Activated CD8-positive, alpha-beta memory T cell treated with anti-CD3 and anti-CD28 coated beads, Interleukin-2, amount 50 U/mL, for 4 hours (primary cell): ENCODE measurements at places on chromosomes 2 and 18.

DNA sequence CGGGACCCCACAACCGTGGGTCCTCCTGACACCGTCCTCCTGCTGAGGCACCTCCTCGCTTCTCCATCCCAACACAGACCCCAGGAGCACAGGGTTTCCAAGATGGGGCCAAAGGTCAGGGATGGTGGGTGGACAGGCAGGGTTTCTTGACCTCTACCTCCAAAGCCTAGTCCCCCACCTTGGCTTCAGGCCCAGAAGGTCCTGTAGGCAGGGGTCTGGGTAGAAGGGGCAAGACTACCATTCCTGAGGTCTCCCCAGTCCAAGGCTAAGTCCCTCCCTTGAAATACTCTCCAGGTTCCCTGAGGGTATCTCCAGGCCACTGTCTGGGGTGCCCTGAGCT lies 7.1 kb downstream of the CYP26B1 start:
- DNase-seq = no peak

DNA sequence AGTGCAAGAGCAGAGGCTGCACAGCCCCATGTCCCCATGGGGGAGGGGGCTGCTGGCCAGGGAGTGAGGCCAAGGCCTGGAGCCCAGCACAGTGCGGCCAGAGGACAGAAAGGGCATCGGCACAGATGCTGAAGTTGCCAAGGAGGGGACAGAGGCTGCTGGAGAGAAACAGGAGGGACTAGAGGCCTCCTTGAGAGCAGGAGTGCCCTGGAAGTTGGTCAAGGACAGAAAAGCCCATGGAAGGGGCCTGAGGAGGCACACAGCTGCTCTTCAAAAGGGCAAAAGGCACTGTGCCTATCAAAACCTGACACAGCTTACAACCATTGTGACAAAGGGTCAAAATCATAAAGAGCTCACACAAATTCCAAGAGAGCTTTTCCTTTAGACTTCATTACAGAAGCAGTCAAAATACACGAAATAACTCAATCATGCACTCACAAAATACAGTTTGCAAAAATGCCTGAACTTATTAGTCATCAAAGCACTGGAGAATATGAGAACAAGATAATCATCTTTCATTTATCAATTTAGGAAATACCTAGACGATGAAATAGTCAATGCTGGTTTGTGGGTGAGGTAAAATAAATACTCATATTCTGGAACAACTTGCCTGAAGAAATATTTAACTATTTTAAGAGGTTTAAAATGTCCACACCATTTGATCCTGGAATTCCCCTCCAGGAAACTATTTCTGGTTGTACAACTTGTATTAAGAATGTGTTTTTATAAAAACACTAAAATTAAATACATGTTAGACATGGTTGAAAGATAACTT lies 79.6 kb downstream of the USP40 start:
- DNase-seq = no peak

DNA sequence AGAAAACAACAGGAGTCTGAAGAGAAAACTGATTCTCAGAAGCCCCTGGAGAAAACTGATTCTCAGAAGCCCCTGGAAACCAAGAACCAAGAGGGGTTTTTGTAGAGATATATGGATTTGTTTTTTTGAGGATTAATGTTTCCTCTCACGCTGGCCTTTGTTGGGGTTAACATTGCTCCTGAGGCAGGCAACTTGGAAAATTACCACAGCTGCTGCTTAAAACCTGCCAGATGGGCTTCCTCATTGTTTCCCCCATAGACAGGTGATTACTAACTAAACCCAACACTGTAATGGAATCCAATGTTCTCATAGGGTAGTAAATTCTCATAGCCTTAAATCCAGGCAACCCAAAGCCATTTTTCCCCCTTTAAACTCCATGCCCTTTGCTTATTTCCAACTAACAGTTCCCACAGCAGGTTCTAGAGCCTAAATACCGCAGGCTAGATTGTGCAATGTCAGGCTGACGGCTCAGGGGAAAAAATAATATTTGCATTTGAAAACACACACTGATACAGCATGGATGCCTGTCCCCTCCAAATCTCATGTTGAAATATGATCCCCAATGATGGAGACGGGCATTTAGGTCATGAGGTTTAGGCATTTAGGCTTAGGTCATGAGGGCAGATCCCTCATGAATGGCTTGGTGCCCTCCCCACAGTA lies 272.3 kb upstream of the PKDCC start:
- DNase-seq = no peak

- DNase-seq = no peak
Observed at GRCh38 chr2:236034974-236035373, 133.2 kb downstream of the GBX2 start.

GRCh38 chr2:212773808-212774339 lies 235.3 kb upstream of the ERBB4 start:
- DNase-seq = no peak

- DNase-seq = no peak
Observed at GRCh38 chr2:180463608-180464007, 456.5 kb upstream of the CWC22 start.

- DNase-seq = no peak
Observed at GRCh38 chr2:220575963-220576362, 948.5 kb downstream of the SLC4A3 start.

- no peak for DNase-seq
Observed at GRCh38 chr2:12955864-12956263, 239.1 kb downstream of the TRIB2 start.

DNA sequence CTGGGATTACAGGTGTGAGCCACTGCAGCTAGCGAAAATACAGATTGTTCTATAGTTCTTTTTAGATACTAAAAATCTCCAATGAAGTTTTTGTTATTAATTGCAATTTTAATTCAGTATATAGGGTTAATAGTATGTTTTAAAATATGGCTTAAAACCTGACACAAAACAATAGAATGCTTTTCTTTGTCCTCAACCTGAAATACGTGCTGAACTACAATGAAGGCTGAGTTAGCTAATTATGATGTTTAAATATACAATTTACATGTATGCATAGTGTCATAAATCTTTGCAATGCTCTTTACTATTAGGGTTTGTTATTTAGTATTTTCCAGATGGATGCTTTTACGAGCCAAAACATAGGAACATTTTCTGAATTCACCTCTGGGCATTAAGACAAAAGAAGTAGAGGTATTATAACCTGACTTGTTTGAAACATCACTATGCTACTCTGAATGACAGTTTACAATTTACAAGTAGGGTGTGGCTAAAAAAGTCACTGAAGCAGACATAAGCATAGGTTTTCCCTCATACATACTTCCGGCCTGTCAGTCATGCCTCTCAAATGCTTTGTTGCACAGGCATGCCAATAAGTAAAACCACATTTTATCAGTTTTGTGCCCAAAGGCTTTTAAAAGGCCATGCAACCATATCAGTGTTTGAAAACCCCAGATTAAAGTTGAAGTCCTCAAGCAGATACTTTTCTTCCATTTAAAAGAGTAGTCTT lies 168.3 kb downstream of the OTX1 start:
- no peak for DNase-seq

- DNase-seq = no peak
Observed at GRCh38 chr2:215791481-215791937, 221.8 kb downstream of the MREG start.

- DNase-seq = no peak
Observed at GRCh38 chr2:104741860-104742259, 112.1 kb upstream of the POU3F3 start.

GRCh38 chr2:8983571-8983970 lies 19.9 kb downstream of the MBOAT2 start:
- no peak for DNase-seq

- DNase-seq = no peak
Observed at GRCh38 chr2:26241928-26242436, 2.5 kb downstream of the HADHA start.

GRCh38 chr18:48802543-48803290 lies 148.0 kb downstream of the SMAD7 start:
- peak; percentile 11 for DNase-seq

DNA sequence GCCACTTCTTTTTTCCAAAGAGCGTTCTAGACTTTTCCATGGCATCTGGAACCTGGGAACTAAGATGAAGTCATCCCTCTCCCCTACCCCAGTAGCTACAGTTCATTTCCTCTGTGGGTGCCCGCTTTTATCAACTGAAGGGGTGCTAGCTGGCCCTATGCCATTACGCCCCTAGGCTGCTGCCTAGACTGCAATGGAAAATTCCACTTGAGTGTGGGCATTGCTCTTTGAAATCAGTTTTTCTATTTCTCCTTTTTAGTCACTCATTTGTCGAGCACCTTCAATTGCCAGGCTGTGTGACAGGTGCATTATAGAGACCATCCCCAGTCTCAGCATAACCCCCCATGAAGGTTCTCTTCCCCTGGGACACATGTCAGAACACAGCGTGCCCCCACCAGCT lies 7.3 kb downstream of the TEX51 start:
- no peak for DNase-seq

GRCh38 chr2:120261387-120262006 lies 8.8 kb downstream of the RALB start:
- no peak for DNase-seq
